GM12878 (cell line): ENCODE measurements at places on chromosomes 2 and 18. TPM values are rescaled to one million over a fixed set of nuclear protein-coding genes. Genes with fewer than 3 reads are reported as not detected.

- no peak for DNase-seq
Observed at GRCh38 chr2:105950521-105951383, 206.0 kb downstream of the NCK2 start.

- no peak for DNase-seq
Observed at GRCh38 chr2:11748861-11749645, 2.6 kb downstream of the LPIN1 start.

- DNase-seq: no peak
Observed at GRCh38 chr2:50116096-50117010, 915.6 kb downstream of the NRXN1 start.

GRCh38 chr2:53827398-53828175 is 32.2 kb downstream of the GPR75 start:
- DNase-seq: no peak

- no peak for DNase-seq
Observed at GRCh38 chr2:148917431-148917830, 42.4 kb downstream of the KIF5C start.

UGT1A10 gene
- total RNA-seq: 0.11 TPM in 1 of 2 replicates, not detected in the other

REG1B gene
- total RNA-seq: 2.7 and 3.9 TPM in 2 replicates

GRCh38 chr2:437756-438393 is 150.0 kb upstream of the ALKAL2 start:
- DNase-seq: no peak

- no peak for DNase-seq
Observed at GRCh38 chr2:217150236-217150635, 290.4 kb upstream of the TNP1 start.

DNA sequence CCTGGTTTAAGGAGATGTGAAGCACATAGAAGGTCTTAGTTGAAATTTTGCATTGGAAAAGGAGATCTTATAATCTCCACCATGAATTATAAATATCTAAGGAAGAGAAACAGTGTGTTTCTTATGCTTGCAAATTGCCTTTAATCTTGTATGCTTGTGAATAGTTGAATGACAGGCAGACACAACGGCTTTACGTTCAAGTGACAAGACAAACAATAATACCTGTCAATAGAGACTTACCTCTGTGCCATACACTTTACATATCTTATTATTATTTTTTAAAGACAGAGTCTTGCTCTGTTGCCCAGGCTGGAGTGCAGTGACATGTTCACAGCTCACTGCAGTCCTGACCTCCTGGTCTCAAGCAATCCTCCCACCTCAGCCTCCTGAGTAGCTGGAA is 113.7 kb downstream of the QPCT start:
- DNase-seq: no peak

DNA sequence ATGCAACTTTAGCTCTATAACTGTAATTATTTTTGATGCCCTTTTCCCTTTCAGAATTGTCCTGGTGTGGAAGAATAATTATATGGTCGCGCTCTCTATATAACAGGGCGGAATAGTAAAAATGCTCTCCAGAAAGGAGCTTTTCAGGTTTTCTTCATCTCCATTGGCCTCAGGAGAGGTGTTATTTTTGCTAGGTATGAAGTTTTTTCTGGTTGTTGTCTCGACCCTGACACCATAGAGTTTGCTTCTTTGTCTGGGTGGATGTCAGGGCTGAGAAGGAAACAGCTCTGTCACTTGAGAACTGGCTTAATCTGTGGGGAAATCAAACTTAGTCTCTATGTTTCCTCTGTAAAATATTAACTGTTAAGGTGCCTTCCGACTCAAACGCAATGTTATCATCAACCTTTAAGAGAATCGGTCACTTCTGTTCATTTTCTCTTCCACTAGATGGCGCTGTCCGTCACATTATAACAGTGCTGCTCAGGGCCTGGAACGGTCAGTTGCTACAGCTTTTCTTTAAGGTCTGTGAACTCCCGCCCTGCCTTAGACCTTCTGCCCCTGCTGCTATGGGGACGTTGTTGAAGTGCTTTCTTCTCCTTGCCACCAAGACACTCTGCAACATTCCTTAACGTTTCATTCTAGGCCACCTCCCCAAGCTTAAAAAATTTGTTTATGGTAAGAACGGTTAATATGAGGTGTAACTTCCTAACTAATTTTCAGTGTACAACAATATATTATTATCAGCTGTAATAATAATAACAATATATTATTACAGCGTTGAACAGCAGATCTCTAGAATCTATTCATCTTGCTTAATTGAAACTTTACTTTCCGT is 23.8 kb upstream of the SERPINB12 start:
- peak; percentile 16 for DNase-seq

DNA sequence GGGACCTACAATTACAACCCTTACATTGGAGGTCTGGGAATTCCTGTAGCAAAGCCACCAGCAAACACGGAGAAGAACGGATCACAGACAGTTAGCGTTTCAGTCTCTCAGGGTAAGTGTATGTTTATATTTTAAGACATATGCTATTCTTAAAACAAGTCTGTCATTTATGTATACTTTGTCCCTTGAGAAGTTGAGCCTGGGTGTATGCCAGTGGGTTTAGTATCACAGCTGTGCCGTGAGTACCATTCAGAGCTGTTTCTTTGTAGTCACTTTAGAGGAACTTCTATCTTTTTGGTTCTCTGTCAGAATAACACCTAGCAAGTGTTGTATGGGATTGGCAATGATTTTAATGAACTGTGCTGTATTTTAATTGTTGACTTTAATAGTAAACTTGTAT is 125.6 kb downstream of the BIRC6 start:
- no peak for DNase-seq

PER2 gene
- total RNA-seq: 11.1 and 15.1 TPM in 2 replicates

- DNase-seq: no peak
Observed at GRCh38 chr2:189487283-189488007, 46.2 kb downstream of the WDR75 start.

GRCh38 chr18:49944663-49945062 is 131.3 kb upstream of the ACAA2 start:
- DNase-seq: no peak

PPIG gene
- 53.5 and 59.1 TPM in 2 replicates for total RNA-seq

GRCh38 chr2:71455741-71456569 is 2.6 kb downstream of the DYSF start:
- no peak for DNase-seq

GATA6 gene
- 0.05 TPM in 2 replicates for total RNA-seq

REG3A gene
- 0.62 TPM in 1 of 2 replicates, not detected in the other for total RNA-seq

DNA sequence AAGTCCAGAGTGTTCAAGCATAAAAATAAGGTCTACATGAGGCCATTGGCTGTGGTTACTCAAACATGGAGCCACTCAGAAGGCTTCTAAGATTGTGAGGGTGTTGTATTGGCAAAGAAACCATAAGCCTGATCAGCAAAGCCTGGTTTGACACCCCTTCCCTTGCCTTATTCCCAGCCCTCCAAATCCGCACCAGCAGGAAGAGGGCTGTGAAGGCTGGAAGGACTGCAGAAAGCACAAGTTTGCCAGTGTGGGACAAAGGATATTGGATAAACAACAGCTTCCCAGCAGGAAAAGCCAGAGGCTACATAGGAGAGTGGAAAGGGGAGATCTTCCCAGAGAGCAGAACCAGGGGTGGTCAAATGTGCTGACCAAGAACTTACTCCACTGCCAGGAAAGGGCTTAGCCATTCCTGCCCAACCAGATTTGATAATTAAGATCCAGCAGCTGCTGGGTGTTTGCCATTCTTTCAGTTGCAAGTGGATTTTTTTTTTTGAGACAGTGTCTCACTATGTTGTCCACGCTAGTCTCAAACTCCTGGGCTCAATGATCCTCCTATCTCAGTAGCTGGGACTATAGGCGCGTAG is 1.5 kb upstream of the PRKAG3 start:
- DNase-seq: no peak

GPR35 gene
- 0.56 and 1.1 TPM in 2 replicates for total RNA-seq

- DNase-seq: no peak
Observed at GRCh38 chr2:135822855-135823254, 14.1 kb downstream of the LCT start.

- no peak for DNase-seq
Observed at GRCh38 chr2:768451-768850, 91.2 kb upstream of the TMEM18 start.

- DNase-seq: no peak
Observed at GRCh38 chr2:231397011-231397927, 1.8 kb downstream of the B3GNT7 start.

- no peak for DNase-seq
Observed at GRCh38 chr2:42345986-42346385, 15.0 kb downstream of the COX7A2L start.

DNA sequence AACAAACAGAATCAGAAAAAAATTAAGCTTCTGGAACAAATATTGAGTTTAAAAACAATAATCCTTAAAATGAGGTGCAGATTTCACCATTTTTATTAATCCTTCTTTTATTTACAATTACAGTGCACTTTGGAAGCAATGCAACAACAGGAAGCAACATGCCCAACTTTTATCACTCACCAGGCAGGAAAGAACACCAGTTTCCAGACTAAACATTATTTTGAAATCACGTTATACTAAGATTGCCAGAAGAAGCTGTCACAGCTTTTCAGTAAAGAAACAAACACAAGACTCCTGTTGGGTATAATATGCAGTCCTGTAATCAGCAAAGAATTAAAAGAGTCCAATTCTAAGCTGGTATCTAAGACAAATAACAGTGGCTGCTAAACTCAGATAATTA is 137.9 kb upstream of the ZC3H15 start:
- DNase-seq: no peak

DNA sequence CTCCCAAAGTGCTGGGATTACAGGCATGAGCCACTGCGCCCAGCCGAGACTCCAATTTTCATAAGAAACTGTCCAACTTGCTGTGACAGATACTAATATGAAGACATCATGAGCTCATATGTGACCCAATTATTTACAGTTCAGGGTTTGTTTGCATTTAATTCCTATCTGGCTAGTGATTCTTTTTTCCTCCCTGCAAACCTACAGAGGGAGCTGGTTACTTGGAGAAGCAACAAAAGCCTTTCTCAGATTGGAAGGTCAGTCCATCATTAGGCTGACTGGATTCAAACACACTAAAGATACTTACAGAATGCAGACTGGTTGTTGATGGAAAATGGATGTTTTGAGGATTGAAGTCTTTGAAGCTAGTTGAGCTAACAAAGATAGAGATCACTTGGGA is 176.4 kb downstream of the ANKRD44 start:
- no peak for DNase-seq

CTAGE1 gene
- not detected in 2 replicates for total RNA-seq

DNA sequence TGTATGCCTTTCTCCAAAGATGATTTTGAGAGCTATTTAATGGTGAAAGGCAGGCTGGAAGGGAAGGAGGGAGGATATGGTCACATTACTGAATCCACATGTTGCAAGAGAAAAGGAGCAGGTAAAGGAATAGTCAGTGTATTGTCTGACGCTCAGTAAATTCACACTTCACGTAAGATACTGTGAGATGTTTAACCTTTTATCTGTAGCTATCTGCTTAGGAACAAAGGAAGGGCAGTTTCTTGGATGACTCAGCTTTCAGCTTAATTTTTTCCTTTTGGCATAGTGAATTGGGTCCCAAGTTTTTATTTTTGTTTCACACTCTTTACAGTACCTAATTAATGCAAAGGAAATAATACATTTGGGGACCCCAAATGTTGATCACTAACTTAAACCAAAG is 96.2 kb downstream of the PMS1 start:
- DNase-seq: no peak

DNA sequence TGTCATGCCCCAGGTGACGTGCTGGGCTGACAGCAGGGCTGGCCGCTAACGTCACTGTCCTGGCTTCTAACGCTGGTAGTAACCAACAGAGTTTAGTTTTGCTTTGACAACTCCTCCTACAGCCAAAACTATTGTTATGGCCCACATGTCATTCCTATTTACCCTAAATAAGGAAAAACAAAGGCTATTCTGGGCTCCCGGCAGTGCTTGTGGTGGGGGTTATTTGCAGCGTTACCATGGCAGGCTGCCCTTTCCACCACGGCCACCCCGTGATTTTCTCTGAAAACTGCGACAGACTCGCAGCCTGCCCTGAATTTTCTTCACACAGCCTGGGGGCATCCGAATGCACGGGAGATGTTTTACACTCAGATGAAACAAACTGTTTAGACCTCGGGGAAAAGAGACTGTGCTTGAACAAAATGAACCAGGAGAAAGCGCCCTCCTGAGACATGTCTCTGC is 115.2 kb downstream of the FAM210A start:
- no peak for DNase-seq

DNA sequence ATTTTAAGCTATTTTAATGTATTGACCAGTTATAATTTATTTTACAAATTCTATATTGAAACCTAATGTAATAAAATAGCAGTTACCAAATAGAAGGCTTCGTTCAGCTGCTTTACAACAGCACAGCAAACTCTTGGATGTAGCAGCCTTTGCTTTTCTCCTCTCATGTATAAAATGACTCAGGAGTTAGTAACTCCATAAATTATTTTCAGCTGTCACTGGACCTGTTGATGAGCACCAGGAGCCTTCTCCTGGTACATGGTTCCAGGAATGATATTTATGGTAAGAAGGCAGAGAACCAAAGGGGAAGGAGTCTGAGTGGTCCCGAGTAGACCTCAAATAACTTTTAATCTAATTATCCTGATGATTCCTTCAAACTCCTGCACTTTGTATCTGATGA is 256.4 kb upstream of the NETO1 start:
- DNase-seq: no peak
